RKO (cell line): ENCODE measurements at places on chromosomes 5 and 9.

DNA sequence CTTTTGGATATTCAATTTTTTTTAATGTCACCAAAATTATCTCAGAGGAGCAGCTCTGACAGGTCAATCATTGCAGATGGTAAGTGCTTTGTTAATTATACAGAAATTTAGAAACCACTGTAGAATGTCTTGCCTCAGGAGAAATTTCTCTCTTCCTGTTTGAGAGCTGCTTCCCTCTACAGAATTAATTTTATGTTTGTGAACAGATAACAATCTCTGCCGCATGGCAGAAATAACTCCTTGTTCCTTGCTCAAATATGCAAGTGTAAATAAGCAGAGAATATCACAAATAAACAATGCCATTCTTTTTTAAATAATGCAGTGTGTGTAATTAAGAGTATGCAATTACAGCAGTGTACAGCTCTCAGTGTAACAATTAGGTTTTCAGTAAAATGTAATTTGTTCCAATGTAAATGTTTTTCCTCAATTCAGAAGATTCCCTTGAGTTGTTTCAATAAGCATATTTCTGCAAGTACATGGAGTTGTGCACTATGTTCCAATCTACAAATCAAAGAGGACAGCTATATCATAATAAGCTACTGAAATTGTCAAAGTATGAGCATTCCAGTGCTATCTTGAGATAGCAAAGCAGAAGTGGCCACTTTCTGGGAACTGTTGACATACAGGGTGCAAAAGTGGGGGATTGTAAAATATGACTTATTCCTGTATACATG lies 1012.8 kb downstream of the MAT2B start:
- no peak for DNase-seq

- DNase-seq, result peak; percentile 60
These were observed 29.7 kb upstream of the AKNA start for GRCh38 chr9:114417511-114417910.

DNA sequence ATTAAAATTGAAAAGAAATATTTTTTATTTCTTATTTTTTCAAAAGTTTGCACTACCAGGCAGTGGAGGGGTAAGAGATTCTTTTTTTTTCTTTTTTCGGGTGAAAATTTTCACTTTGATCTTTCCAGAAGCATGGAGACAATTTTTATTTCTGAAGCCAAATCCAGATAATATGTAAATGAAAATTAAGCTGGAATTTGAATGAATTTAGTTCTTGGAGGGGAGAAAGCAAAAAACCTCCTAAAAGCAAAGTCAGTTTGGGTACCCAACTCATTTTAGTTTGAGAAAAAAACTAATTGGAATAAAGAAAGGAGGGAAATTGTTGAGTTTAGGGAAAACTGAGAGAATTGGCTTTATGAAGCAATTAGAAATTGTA lies 872 bp downstream of the ZNF618 start:
- DNase-seq, result no peak

DNA sequence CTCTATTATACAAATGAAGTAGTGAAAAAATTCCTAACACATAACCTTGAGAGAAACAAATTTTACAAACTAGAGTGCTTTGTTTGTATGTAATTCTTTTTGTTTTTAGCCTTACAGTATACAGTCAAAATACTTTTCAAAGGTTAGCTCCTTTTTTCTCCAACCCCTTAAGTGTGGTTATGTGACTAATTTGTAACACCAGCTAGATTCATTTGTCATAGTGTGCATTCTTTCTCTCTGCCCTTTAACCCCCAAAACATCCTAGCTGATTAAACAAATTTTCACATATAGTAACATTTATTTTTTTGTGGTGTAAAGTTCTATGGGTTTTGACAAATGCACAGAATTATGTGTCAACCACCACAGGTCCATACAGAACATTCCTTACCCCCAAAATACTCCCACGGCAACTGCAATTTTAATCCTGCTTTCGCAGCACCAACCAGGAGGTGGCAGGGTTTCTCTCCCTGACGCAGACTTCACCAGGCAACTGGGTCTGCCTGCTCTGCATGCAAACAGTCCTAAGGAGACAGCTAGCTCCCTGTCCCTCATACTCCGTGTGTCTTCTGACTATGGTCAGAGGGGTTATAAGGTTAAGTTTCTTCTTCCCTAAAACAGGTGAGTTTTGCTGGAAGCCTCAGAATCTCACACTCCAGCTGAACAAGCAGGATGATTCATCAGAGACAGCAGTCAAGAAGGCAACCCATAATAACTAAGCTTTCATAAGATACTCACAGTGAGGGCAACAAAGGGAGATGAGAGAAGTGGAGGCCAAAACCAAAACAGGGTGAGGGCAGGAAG lies 44.5 kb upstream of the NR5A1 start:
- DNase-seq, result peak; percentile 58

DNA sequence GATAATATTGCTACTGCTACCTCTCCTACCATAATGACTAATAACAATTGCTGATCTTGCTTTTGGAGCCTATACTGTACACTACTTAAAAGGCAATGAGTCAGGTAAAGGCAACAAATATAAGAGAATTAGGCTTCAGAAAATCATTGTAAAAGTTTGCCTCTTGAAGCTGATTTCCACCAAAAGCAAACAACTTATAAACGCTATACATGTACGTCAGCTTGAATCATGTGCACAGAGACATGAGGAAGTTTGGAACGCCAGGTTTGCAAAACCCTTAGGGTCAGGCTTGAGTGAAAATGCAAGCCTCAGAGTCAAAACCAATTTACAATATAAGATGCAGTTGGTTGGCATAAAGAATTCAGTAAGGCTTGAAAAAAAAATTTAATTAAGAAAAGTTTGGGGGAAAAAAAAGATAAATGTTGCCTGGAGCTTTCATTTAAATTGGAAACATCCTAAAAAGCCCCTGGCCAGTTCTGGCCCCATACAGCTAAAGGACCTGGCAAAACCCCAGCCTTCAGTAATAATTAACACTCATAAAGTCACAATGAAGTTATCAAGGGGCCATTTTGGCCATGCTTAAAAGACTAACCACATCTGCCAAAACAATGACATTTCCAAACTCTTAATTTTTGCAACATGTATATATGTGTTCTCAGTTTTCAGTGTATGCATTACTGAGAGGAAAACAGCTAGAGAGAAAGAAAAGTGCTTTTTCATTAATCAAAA lies 181.0 kb upstream of the NFIL3 start:
- DNase-seq, result no peak

- no peak for DNase-seq
These were observed 67.1 kb downstream of the GRAMD2B start for GRCh38 chr5:126490167-126490940.

GRCh38 chr5:112551419-112552032 lies 132.4 kb upstream of the EPB41L4A start:
- peak; percentile 77 for DNase-seq

DNA sequence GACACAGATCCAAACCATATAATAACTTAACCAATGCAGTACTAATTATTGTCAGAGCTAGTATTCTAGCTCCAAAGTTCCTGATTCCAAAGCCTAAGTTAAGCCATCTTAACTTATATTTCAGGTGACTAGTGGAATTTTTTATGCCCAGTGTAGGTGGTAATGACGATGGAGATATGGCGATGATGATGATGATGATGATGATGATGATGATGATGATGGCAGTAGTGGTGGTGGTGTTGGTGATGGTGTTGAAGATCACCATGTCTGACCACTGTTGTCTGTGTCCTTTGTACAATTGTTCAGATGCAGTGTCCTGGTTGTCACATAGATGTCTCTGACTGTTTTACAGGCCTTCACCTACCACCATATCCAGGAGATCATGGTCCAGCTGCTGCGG lies 139.9 kb downstream of the INSYN2B start:
- DNase-seq, result no peak

GRCh38 chr5:165242646-165243045 lies 1737.2 kb downstream of the MAT2B start:
- DNase-seq, result no peak

GRCh38 chr5:42399702-42400101 lies 23.5 kb upstream of the GHR start:
- DNase-seq, result no peak

- DNase-seq, result no peak
These were observed 113.0 kb downstream of the DENND1A start for GRCh38 chr9:123816817-123817472.

DNA sequence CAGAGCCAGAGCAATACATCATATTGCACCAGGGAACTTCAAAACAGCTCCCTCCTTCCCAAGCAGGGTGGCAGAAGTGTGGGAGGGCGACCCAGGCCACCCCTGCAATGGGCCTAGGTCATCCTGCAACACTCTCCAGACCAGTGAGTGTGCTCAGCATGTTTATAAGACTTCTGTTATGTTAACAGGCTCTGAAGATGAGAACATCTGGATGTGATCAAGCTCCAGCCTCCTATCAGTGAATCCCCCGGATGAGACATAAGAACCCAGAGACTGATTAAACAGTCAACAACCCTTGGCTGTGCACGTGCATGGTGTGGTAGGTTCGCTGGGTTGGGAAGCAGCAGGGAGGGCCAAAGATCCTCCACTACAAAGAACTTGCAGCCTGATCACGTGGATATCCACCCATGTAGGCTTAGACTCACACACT lies 63.3 kb downstream of the ABCA1 start:
- no peak for DNase-seq

GRCh38 chr5:93960042-93960441 lies 218.6 kb upstream of the POU5F2 start:
- DNase-seq, result no peak

DNA sequence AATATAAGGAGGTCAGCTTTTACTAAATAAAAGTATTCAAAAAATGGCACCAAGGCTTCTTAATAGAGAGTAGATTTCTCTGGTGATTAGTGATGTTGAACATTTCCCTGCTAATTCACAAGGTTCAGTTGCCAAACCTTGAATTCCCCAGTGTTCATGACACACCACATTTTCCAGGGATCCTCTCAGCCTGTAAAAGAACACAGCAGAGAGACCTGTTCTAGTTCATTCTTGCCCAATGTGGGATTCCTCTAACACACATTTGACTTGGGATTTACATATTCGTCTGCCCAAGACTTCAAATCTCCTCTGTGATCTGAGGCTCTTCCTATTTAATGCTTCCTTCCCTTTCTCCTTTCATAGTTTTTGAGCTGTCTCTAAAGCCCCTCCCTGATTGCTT lies 273.2 kb upstream of the CDH9 start:
- DNase-seq, result no peak

GRCh38 chr9:26459959-26460358 lies 432.6 kb downstream of the CAAP1 start:
- no peak for DNase-seq

DNA sequence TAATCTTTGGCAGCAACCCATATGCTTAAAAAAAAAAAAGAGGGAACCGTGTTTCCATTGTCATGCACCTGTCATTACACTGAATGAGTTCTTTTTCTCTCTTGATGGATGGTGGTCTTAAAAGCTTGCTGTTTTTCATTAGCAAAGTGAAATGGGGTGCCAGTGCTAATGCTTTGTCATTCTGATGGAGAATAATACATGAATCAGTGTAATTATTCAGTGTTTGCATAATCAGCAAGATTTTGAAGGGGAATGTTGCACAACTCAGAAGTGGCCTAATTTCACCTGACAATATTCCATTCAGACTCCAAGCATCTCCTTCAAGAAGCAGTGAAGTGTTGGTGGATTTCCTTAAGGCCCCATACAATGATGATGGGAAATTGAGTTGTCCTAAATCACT lies 38.1 kb downstream of the MAP1B start:
- no peak for DNase-seq

DNA sequence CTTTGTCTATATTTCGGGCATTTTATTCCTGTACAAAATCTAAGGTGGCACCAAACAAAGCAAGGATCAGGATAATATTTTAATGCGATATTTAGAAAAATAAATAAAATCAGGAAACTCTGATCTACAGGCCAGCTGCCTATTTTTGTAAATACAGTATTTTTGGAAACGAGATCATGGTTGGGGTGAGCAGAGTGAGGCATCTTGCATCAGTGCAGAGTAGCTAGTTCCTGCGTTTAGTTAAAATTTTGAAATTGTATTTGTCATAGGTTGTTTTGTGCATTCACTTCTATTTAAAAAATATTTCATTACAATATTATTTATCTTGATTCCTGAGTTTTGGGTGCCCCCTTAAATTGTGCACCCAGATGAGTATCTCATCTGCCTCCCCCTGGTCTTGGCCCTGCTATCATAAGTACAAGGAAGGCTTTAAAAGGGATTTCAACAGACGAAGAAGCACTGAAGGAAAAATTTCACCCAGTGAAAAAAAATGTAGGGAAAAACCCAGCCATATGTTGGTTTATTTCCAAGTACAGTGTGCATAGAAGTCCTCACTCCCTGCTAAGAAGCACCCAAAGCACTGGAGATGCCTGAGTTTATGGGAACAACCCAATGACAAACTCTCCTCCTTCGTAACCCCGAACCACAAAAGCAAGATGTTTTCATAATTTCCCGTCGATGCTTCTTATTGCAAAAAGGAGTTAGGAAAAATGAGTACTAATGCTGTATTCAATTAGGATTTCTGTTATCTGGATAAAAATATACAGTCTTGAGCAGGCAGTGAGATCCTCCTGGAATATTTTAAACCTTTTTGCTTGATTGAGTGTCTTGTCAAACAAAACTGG lies 304.7 kb upstream of the CLINT1 start:
- no peak for DNase-seq

DNA sequence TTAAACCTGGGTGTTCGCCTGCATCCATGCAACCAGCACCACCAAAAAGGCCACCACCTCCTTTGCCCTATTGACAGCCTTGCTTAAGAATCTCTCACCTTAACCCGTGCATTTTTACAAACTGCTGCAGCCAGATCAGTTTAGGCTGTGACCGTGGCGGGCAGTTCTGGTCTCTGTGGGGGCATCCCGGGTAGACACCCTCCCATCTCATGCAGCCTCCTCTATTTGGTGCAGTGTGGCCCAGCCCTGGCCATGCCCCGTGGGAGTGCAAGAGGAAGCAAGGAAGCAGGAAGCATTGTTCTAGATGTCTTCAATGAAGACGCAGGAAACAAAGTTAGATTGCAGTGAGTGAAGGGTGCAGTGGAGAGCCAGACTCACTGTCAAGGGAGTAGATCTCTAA lies 108.8 kb upstream of the MVB12B start:
- no peak for DNase-seq

GRCh38 chr5:168613996-168614395 lies 34.8 kb upstream of the PANK3 start:
- DNase-seq, result no peak

GRCh38 chr5:42879291-42879690 lies 67.6 kb upstream of the SELENOP start:
- DNase-seq, result no peak

- DNase-seq, result no peak
These were observed 102.9 kb downstream of the MARCHF3 start for GRCh38 chr5:126927429-126927828.

DNA sequence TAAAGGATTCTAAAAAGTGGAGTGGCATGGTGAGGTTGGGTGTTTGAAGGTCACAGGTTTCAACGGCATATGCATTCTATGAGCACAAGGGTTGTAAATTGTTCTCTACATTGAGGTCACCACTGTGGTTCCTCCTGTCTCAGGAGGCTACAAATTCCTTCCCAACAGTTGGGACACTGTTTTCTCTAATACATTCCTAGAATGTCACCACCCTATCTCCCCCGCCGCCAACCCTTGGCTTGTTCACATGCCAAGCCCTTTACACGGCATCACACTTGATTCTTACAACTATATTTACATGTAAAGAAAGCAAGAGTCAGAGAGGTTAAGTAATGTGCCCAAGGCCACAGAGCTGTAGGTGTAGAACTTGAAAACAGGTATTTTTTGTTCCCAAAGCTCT lies 315.1 kb downstream of the RAB3C start:
- DNase-seq, result no peak

GRCh38 chr5:145056800-145057199 lies 778.3 kb downstream of the PRELID2 start:
- DNase-seq, result peak; percentile 47
